ENCODE measurements at places on chromosomes 3 and 15.

- DNase-seq: no peak
Measured at GRCh38 chr3:46085421-46086082, 58.3 kb upstream of the XCR1 start.

- DNase-seq: no peak
Measured at GRCh38 chr3:182451871-182452270, 341.4 kb upstream of the ATP11B start.

DNA sequence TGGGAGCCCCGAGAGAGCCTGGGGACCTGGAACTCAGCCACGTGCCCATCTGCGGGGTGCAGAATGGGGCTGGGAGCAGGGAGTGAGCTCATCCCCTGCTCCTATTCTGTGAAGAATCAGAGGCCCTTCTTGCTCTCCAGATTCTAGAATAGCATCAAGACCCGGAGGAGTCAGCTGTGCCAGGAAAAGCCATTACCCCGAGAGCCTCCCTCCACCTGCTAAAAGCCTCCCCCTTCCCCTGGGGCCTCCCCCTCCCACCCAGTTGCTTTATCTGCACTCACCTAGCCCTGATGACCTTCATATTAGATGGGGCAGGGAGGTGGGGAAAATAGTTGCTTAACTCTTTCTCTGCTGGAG is 23.1 kb downstream of the CCDC33 start:
- DNase-seq: no peak

- no peak for DNase-seq
Measured at GRCh38 chr15:55799291-55800212, 56.6 kb upstream of the PRTG start.

DNA sequence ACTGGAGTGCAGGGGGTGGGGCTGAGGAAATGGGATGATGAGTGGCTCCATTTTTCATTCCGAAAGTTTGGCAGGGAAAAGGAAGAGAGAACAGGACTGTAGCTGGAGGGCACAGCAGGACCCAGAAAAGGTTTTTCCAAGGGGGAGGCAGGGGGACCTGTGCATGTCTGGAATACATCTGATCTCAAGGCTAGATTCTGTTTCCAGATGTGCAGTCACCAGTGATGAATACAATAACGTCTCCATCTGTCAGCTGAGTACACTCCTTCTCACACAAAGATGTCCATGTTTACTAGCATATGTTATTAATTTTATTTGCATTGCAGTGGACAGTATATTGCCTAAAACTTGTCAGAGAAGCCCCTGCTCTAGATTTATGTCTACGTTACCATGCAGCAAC is 39.9 kb upstream of the PRTG start:
- DNase-seq: no peak

GRCh38 chr15:38696109-38696727 is 131.6 kb upstream of the RASGRP1 start:
- peak; percentile 56 for DNase-seq

DNA sequence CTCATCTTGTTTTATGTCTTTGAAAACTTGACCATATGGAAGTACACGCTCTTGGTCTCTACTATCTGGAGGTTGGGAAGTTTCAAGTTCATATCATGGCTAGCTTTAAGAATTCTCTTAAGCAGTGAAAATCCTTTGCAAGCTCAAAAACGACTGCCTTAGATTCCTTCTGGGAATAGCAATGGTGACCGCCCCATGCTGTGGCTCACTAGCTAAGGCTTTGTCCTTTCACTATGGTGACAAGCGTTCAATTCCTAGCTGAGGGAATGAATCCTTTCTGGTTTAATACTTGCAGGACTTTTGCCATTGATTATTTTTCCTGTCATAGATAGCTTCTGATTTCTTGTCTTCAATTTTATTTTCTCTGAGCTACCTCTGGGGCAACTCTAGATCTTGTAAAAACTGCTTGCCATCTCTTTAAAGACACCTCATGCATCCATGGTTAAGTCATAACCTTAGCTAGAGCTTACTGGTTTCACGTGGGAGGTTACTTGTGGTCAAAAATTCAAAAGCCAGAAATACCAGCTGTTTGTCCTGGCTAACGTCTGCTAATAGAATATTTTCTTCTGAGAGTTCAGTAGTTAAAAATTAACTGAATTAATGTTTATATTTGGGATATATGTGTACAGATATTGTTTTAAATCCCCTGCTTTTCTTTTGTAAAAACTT is 673.4 kb upstream of the CBLB start:
- DNase-seq: no peak

DNA sequence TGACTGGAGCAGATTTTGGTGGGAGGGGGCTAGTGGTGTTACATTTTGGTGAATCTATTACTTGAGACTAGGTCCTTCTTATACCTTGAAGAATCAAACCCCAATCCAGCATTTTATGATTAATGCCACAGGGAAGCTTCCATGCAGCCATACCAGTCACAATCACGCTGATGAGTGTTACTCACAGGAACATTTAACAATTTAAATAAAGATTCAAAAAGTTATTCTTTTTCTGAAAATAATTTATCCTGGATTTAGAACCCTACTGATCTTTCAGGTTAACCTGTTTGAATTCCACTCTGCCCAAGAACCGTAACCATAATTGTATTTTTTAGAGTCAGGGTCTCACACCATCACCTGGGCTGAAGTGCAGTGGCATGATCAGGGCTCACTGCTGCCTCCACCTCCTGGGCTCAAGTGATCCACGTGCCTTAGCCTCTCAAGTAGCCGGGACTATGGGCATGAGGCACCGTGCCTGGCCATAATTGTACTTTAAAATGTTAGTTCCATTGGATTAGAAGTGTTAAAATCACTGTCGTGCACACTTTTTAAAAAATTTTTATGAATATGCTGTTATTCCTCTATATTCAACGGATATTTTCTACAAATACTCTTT is 929 bp upstream of the MTMR10 start:
- DNase-seq: no peak

GRCh38 chr3:59313365-59313764 is 263.5 kb upstream of the CFAP20DC start:
- DNase-seq: peak; percentile 49

DNA sequence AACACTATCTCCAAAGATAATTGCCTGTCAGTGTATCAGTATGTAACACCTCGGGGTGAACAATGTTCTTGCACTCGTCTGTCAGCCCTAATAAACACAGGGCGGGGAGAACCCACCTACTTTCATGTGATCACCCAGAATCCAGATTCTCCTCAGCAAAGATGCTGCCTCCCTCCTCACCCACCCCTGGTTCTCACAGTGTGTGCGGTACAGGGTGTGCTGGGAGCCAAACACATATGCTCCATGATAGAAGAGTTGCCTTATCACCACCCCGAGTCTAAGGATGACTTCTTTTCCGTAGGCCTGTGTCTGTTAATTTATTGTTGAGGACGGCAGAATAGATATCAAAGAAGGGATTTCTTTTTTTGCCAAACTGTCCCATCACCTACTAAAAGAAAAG is 206.1 kb downstream of the TLE3 start:
- no peak for DNase-seq

DNA sequence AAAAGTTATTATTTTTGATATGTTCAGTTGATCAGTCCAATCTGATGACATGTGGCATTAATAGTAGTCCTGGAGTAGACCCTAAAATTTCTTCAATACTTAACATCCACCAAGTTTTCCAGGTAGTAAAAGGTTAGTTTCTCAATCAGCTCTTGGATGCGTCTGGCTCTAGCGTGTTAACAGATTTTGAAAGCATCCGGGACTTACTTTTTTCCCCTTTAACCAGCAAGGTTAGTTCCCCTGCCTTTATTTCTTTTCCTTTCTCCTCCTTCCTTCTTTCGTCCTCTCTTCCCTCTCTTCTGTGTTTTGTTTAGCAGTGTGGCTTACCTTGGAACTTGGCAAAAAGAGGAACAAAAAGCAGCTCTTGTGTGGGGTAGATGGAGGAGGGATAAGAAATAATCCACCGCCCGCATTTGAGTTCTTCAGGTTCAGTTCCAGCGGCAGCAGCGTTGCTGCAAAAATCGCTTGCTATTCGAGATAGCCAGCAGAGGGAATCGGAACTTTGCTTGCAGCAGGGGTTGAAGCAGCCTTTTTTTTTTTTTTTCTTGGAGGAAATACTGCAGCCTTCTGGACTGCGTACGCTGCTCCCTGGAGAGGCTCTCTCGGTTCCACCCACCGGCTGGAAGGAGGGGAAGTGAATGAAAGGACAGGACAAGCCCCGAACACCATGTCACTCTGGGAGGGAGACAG is at the start of gene RBMS3:
Gene RBMS3 (plus strand): TSS at position 668 of the 690 bp plus-strand sequence.
- DNase-seq: no peak

- DNase-seq: no peak
Measured at GRCh38 chr3:42102571-42102970, 11.4 kb downstream of the TRAK1 start.

GRCh38 chr15:62904041-62904910 is 138.3 kb upstream of the TPM1 start:
- no peak for DNase-seq

DNA sequence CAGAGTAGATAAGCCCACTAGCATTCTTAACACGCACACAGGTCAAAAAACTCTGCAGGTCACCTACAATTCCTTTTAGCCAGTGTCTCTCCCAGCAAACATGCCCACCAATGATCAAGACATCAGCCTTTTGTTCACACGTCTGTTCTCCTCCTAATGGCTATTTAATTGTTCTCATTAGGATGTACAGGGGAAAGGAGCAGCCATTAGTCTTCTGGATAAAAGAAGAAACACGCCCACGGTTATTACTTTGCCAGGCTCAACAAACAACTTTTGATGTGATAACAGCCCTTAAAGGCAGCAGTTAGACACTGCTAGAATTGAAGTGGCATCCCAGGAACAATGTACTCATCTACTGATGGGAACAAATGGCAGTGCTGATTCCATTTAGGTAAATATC is 108.8 kb downstream of the NTRK3 start:
- DNase-seq: no peak

DNA sequence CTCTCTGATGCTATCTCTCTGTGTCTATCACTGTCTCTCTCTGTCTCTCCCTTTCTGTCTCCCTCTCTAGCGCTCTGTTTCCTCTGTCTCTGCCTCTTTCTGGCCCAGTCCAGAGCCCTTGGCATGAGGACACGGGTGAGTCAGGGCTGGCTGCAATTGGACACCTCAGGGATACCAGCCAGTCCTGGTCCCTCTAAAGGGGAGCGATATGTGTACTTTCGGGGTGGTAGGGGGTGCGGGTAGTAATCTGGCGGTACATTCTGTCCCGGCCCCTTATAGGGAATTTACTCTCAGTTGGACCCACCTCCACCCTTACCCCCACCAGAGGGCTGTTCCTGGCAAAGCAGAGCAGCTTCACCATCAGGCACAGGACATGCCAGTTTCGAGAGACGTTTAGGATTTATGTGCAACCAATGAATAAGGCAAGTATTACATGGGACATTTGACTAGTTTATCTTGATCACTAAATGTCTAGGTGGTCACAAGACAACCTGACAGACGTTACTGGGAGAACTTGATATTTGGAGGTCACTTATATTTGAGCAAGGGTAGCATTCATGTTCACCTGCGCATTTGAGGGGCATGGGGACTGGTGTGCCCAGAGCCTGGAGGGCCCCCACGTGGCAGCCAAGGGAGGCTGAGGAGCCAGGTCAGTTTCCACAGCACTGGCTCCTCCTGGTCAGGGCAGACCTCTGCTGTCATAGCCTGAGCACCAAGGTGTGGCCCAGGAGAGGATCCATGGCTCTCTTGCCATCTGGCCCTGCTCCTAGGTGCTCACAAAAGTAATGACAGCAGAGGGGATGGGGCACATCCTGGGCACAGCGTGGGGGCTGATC is 256.1 kb downstream of the PLCL2 start:
- DNase-seq: no peak

GRCh38 chr3:17626395-17626794 is 116.0 kb downstream of the TBC1D5 start:
- DNase-seq: no peak

DNA sequence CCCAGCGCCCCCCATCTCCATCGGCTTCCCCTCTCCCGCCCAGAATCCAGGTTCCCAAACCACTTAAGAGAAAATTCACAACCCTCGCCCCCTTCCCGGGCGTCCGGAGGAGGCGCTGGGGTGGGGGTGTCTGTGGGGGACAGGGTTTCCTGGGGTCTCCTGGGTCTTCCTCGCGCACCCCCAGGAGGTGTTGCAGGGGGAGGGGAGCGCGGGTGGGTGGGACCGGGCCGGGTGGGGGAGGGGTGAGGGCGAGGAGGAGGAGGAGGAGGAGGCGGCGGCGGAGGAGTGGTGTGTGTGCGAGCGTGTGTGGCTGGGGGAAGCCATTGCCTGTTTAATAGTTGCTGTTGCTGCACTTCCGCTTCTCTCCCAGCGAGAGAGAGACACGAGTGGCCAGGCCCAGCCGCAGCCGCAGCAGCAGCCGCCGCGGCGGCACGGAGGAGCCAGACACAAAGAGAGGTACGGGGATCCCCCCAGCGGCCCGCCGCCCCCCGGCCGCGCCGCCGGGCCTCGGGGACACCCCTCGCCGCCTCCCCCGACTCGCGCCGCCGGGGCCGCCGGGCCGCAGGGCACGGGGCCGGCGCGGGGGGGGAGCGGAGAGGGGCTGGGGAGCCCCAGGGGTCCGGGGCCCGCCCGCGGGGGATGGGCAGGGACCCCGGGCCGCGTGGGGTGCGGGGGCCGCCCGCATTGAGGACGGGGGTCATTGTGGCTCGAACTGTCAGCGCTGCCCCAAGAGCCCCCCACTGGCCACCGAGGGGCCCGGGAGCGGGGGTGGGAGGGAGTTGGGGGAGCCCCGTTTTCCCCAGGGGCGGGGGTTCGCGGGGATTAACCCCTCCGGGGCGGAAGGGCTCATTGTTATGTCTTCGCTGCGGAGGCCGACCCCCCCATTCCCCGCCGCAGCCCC is at the start of gene UBE2E1:
Gene UBE2E1 (plus strand): TSS at position 323 of the 901 bp plus-strand sequence. CDS start 1,315 bp downstream, outside the sequence.
- peak; percentile 65 for DNase-seq

- DNase-seq: no peak
Measured at GRCh38 chr15:77416954-77417353, 3.0 kb downstream of the PEAK1 start.

DNA sequence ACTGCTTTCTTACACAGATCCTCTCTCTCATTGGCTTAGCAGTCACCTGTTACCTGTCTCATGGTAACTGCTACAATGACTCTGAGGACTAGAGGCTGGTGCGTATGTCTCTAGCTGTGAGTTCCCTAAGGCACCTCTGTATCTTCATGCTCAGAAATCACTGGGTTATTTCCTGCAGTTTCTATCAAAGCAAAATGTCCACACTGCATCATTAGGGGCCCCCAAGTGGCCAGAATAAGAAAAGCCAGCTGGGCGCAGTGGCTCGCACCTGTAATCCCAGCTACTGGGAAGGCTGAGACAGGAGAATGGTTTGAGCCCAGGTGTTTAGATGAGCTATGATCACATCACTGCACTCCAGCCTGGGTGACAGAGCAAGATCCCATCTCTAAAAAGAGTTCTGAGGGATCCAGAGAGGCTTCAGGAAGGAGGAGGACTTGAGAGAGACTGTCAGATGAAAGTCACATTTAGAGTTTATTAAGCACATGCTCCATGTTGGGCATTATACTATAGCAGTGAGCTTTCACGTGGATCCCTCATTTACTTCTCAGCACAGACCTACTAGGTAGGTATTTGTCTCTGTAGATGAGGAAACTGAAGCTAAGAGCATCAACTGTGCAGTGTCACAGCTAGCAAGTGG is 2.3 kb upstream of the VPS18 start:
- DNase-seq: no peak

DNA sequence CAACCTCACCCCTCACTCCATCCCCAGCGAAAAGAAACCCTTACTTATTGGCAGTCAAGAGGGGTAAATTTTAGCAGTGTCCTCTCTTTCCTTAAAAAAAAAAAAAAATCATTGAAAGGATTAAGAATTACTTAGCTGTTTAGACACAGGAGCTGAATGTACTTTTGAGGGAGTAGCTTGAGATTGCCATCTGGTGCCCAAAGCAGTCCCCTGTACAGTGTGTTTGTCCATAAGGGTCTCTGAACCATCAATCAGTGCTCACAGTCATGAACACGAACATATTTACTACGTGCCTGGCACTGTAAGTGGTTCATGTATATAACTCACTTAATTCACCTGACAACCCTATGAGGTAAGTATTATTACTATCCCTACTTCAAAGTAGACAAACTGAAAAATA is 463.5 kb downstream of the RAP2B start:
- DNase-seq: no peak

Data from activated naive CD4-positive, alpha-beta T cell treated with anti-CD3 and anti-CD28 coated beads, Interleukin-2, amount 50 U/mL, for 16 hours (primary cell).